T-helper 1 cell (primary cell): ENCODE measurements at places on chromosomes 4 and X.

DNA sequence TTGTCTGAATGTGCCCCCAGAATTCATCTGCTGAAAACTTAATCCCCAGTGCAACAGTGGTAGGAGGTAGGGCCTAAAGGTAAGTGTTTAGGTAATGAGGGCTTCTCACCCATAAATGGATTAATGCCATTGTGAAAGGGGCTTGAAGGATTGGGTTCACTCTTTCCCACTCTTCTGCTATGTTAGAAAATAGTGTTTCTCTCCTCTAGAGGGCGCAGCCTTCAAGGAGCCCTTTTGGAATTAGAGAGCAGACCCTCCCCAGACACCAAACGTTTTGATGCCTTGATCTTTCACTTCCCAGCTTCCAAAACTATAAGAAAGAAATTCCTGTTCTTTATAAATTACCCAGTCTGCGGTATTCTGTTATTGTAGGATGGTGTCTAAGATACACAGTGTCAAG lies 706.4 kb downstream of the SMARCA1 start:
- DNase-seq = no peak

DNA sequence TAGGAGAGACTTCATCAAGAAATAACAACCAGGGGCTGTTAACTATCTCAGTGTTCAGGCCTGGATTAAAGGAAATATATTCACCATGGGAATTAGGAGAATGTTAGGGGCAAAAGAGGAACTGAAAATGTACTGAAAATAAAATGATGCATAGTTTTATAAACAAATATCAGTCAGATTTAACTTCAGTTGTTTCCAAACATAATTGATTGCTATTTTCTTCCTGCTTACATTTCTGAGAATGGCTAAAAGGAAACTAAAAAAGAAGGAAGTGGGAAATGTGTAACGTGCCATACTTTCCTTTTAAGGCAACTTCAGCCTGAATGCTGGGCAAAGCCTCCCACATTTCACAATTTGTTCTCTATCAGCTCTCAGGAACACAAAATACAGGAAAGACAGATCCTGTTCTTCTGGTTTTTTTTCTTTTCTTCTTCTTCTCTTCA lies 178.1 kb downstream of the MAML3 start:
- DNase-seq = no peak

- DNase-seq = no peak
Observed at GRCh38 chr4:118850488-118851173, 14.7 kb upstream of the SEC24D start.

DNA sequence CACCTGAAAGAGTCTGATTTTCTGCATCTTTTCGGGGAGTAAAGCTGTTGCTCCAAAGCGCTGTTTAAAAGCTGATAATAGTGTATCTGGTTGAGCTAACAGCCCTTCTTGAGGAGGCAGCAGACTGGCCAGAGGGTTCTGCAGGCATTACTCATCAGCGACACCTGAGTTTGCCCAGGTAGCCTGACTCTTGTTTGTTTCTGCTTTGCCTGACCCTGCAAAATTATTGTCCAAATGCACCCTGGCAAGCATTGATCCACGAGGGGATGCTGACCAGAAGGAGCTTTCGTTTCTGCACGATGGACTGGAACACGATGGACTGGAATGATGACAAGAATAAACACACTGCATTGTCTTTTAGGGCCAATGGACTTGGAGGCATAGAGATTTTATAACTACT lies 6.2 kb downstream of the CD99 start:
- no peak for DNase-seq

DNA sequence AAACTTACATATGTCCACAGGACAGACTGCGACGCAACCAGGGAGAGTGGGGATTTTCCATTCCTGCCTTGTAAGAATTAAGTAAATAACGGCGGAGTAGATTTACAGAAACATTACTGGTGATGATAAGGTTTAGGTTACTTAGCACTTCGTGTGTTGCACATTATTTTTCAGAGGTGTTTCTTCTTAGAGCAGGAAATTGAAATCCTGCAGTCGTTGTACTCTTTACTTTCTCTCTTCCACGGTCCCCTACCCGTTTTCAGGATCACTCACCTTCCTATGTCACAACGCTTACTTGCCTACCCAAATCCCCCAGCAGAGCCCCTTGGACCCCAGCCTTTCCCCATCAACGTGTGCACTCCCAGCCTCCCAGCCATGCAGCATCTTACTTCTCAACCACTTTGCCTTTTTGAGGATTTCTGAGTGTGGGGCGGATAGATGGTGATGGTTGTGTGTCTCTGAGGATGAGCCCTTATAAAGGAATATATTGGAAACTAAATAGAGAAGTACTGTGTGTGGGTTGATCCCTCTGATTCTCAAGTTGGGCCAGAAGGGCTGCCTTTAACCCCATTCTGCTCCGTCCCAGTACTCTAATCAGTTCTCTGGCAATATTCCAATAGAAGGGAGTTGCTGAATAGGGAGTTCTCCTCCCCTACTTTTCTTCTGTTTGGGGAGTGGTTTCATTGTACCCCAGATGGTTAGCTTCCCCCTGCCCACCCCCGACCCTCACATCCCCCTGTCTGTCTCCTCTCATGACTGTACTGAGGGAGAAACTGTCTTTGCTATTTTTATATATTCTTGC lies 1.6 kb downstream of the MID2 start:
- no peak for DNase-seq

DNA sequence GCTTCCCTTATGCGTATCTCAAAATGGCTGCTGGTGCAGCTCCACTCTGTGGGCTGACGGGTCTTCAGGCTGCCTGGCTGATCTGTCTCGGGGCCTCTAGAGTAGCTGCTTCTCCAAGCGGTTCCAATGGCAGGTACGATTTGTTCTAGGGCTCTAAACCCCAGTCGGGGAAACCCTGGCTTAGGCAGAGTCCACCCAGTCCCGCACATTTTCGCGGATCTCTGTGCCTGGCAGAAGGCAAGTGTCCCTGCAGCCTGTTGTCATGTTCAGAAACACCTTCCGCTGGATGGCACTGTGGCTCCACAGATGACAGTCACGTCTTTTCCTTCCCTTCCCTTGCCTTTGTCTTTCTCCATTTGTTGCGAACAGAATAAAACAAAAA lies 54.4 kb downstream of the NBDY start:
- DNase-seq = peak; percentile 82

GRCh38 chr4:36133658-36134057 lies 110.7 kb downstream of the ARAP2 start:
- no peak for DNase-seq

DNA sequence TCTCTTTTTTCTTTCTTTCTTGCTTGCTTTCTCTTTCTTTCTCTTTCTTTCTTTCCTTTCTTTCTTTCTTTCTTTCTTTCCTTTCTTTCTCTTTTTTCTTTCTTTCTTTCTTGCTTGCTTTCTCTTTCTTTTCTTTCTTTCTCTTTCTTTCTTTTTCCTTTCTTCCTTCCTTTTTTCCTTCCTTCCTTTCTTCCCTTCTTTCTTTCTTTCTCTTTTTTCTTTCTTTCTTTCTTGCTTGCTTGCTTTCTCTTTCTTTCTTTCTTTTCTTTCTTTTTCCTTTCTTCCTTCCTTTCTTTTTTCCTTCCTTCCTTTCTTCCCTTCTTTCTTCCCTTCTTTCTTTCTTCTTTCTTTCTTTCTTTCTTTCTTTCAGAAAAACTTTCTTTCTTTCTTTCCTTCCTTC lies 108.1 kb upstream of the SHOX start:
- DNase-seq = no peak
